ENCODE measurements at places on chromosomes 6 and 20. TPM values are rescaled to one million over a fixed set of nuclear protein-coding genes. Genes with fewer than 3 reads are reported as not detected.

The SLC26A8 gene
- not detected for total RNA-seq

The RPS21 gene
- total RNA-seq = 4,266 TPM

The SFTA2 gene
- not detected for total RNA-seq

The HLA-DPB1 gene
- 12.1 TPM for total RNA-seq
